ENCODE measurements at places on chromosomes 2 and 18. TPM values are rescaled to one million over a fixed set of nuclear protein-coding genes. Genes with fewer than 3 reads are reported as not detected.

DNA sequence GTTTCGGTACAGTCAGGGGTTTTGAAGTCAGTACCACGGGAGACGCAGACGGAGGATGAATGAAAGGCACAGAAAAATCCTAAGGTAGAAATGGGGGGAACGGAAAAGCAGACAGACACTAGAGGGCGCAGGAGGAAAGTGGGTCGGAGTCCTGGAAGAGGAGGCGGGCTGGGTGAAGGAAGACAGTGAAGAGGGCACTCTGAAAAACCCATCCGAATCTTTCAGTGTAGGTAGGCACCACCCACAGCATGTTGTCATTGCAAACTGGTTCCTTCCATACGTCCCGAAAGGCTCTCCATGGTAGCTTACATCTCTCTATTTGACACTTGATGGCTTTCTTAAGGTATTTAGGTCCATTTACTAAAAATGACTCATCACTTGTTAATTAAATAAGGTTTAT, 18.5 kb upstream of the ZNF236 start:
- peak; percentile 32 for DNase-seq

- no peak for DNase-seq
Observed at GRCh38 chr2:101832114-101832513, 134.6 kb downstream of the MAP4K4 start.

- no peak for DNase-seq
Observed at GRCh38 chr2:213316001-213316735, 31.9 kb downstream of the SPAG16 start.

- no peak for DNase-seq
Observed at GRCh38 chr2:223075301-223076270, 23.6 kb downstream of the KCNE4 start.

GRCh38 chr2:241904791-241905710, 35.5 kb downstream of the RTP5 start:
- no peak for DNase-seq

DNA sequence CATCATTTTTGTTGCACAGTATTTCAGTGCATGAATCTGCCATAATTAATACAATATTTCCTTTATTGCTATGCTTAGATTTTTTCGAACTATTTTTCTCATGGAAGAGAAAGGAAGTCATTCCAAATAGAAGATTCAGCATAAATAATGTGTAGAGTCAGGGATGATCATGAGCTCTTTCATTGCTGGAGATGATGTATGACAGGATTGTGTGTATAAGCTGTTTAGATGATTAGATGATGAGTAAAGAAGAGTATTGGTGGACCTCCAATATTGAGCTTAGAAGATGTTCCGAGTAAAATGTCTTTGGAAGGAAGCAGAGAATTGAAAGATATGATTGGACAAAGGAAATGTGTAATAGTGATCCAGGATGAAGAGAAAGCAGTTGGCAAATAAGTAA, 364.5 kb downstream of the PARD3B start:
- no peak for DNase-seq

GRCh38 chr2:169361706-169362117, 622 bp downstream of the LRP2 start:
- no peak for DNase-seq

DNA sequence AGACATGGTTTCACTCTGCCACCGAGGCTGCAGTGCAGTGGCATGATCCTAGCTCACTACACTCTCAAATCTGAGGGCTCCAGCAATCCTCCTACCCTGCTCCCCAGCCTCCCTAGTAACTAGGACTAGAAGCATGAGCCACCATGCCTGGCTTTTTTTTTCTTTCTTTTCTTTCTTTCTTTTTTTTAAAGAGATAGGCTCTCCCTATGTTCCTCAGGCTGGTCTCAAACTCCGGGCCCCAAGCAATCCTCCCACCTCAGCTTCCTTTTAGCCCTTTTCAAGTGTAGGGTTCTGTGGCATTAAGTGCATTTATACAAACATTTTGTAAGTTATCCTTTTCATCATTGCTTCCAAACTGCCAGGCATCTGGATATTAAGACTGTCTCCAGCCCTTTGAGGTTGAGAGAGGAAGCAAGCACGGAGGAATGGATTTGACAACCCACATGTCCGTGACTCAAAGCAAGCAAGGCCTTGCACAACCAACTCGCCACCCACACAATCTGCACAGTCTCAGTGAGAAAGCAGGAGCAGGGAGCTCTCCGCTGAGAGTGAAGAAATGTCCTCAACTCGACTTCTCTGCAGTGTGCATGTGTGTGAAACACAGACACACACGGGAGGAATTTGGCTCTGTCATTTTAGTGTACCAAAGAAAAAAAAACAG, 65.6 kb downstream of the ATP8B1 start:
- peak; percentile 88 for DNase-seq

DNA sequence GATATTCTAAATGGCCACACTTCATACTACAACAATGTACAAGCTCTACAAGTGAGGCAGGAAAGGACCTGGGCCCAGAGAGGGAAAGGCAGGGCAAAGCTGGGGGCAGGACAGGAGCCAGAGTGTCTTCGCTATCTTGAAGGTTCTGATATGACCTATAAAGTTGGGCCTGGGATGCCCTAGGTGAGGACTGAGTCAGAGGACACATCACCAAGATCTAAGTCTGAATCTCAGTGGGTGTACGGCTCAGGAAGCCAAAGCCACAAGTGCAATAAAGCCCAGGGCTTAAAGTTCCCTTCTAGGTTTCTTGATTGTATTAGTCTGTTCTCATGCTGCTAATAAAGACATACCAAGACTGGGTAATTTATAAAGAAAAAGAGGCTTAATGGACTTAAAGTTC, 219.1 kb downstream of the ALK start:
- no peak for DNase-seq

- DNase-seq = no peak
Observed at GRCh38 chr2:24285484-24286152, 74.7 kb downstream of the ITSN2 start.

- DNase-seq = no peak
Observed at GRCh38 chr18:37572736-37573135, 7.1 kb upstream of the CELF4 start.

DNA sequence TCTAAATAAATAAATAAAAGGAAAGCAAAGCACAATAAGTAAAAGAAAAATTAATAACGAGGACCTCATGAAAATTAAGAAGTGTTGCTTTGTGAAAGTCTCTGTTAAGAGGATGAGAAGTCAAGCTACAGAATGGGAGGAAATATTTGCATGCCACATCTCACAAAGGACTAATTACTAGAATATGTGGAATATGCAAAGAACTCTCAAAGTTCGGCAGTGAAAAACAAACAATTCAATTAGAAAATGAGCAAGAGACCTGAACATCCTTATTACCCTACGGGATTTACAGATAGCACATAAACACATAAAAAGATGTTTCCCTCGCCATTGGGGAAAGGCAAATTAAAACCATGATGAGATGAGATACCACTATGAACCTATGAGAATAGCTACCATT, 23.3 kb downstream of the CYP26B1 start:
- no peak for DNase-seq

DNA sequence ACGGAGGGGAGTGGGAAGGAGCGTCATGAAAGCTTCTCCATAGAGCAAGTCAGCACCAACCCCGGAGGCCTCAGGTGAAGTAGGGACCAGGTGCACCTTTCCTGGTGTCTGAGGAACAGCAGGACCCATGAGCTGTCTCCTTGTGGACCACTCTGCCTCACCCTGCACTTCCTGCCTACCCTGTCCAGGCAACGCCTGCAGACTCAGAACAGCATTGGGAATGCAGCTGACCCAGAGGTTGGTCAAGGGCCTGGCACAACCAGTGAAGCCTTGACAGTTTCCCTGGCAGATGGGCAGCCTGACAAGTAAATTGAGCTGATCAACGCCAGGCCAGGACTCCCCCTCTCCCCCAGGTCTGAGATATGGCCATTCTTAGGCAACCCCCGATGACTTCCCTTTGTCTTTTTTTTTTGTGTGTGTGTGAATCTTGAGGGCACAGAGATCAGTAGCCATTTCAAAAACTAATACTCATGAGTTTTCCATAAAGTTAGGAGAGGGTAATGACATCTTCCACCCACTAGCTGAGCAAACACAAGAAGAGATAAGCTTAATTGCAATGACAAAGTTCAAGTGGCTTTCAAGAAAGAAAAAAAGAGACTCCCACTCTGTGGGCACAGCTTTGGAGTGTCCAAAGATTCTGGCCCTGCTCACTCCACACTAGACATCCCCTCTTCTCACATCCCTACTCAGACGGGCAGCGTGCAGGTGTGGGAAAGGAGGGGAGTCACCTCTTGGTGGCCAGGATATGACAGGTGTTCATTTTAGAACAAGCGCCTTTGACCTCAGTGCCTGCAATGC, 3.5 kb upstream of the FABP1 start:
- no peak for DNase-seq

DNA sequence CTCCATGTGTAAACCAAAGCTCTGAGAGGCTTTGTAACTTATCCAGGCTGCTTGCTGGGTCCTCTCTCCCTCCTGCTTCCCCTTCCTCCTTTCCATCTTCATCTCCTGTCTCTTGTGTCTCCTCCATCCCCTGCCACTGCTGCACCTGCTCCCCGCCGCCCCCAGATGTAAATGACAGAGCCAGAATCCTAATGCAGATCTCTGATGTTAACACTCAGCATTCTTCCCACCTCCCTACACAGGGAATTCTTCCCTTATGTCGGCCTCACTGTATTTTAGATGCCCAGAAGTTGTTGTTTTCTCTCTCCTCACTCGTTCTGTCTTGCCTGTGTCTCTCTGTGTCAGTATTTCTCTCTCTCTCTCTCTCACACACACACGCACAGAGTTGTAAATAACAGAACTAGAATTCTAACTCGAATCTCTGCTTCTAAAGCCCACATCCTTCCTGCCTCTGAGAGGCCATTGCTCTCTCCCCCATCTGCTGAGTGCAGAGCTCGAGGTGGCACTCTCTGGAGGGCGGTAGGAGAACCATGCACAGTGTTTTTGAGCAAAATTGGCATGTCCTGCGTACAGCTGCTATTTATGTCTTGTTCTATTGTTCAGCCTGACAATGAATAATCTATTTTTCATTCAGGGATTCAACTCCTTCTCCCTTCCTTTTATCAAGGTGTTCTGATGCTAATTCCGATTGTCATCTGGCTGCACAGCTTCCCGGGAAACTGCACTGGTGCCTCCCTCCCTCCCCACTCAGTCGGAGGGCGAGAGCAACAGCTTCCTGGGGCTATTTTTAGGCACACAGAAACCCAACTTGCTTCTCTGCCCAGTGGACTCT, 219.9 kb downstream of the SH3RF3 start:
- DNase-seq = no peak

- peak; percentile 4 for DNase-seq
Observed at GRCh38 chr2:201406077-201406662, 45.1 kb downstream of the TRAK2 start.

GRCh38 chr2:140247451-140248195, 1467.4 kb upstream of the NXPH2 start:
- DNase-seq = no peak

The VAMP5 gene
- polyA plus RNA-seq = 251 TPM

The INSIG2 gene
- 14.8 TPM for polyA plus RNA-seq
